ENCODE measurements at places on chromosomes 16 and 17.

DNA sequence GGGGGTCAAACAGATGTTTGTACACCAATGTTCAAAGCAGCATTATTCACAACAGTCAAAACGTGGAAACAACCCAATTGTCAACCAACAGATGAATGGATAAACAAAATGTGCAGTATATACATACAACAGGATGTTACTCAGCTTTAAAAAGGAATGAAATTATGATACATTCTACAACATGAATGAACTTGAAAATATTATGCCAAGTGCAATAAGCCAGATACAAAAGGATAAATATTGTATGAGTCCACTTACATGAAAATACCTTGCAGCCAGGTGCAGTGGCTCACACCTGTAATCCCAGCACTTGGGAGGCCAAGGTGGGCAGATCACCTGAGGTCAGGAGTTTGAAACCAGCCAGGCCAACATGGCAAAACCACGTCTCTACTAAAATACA lies 39.9 kb downstream of the UBE2G1 start:
- no peak for DNase-seq

GRCh38 chr16:11462861-11463260 lies 117.6 kb downstream of the RMI2 start:
- DNase-seq, result no peak

DNA sequence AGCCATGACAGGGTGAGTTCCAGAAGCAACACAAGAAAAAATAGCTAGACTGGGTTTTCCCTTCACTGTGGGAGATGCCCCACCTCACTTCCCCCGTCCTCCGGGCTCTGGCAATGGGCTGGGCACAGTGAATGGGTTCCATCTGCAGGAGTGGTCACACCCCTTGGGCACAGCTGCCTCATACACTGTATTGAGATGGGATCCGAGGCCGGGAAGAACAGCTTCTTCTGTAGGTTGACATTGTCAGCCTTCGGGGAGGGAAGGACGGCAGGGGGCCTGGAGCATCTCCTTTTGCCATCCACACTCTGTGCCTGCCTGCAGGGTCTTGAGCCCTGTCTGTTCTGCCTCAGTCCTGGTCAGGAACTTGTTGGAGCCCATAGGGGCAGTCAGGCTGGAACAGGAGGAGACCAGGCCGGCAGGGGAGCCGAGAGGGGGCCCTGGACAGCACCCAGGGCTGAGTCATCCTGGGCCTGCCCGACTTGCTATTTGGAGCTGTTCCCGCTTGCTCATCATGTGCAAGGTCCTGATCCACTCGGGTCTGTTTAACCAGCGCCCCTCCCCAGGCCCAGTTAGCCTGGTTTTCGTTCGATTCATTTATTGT lies 286.7 kb downstream of the SEC14L1 start:
- DNase-seq, result no peak

DNA sequence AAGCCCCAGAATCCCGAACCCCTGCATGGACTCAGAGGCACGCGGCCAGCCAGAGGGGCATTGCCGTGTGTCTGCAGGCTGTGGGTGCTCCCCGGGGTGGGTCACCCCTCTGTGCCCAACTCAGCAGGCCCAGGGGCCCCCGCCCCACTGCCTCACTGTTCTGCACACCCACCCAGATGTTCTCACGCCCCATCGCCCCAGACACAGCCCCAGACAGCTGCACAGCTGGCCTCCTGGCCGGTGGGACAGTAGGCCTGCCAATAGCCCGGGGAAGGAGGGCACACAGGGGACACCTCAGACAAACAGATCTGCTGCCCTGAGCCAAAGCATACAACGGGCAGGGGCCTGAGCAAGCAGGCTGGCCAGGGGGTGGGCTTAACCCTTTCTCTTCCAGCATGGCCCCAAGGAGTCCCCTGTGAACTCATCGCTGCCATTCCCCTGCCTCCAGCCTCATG lies 27.6 kb upstream of the NXPH3 start:
- no peak for DNase-seq

- peak; percentile 36 for DNase-seq
These were observed 115.1 kb downstream of the MRTFB start for GRCh38 chr16:14186007-14186794.

DNA sequence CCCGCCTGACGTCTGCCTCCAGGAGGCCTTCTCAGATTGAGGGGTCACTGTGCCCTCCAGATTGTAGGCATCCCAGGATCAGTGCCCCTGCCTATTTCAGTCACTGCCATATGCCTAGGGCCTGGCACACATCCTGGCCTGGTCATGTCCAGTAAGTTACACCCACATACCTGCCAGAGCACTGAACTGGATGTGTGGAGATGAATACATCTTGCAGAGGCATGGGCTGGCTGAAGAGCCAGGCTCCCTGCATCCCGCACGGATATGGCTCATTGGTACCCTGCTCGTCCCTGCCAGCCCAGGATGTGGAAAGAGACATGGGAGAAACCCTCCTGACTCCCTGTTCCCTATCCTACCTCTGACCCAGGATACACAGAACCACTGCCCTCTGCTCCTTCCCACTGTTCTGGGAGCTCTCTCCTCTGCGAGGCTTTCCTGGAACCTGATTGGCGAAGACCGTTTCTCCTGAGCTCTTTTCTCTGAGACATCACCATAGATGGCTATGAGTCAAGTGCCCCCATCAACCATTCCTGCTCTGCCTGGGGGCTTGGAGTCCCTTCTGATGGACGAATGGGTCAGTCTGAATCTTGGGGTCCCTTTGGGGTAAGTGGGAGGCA lies 40.0 kb upstream of the TAC4 start:
- DNase-seq, result peak; percentile 16

Measured in G401 (cell line).